Neural crest cell (in vitro differentiated cells): ENCODE measurements at places on chromosomes 4 and X. TPM values are rescaled to one million over a fixed set of nuclear protein-coding genes. Genes with fewer than 3 reads are reported as not detected.
A peak's percentile ranks its signal among the peaks of the same experiment; 100 is the strongest.

DNA sequence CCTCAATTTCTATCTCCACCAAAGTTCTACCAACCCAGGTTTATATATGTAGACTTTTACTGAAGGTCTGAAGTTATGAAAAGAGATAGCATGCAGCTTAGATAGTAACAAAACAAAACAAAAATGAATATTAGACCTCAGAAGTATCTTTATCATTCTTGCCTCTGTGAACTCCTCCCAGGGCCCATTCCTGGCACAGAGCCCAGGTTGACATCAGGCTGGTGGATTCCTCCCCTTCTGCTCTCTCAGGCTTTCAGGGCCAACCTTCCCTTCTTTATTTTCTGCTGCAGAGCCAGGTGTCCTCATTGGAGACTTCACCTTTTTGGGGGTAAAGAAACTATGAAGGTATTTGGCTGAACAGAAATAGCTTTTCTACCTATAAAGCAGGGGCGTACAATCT lies 112.8 kb upstream of the PITX2 start:
- no peak for DNase-seq

GRCh38 chr4:109321232-109321631 lies 18.8 kb upstream of the COL25A1 start:
- no peak for DNase-seq

DNA sequence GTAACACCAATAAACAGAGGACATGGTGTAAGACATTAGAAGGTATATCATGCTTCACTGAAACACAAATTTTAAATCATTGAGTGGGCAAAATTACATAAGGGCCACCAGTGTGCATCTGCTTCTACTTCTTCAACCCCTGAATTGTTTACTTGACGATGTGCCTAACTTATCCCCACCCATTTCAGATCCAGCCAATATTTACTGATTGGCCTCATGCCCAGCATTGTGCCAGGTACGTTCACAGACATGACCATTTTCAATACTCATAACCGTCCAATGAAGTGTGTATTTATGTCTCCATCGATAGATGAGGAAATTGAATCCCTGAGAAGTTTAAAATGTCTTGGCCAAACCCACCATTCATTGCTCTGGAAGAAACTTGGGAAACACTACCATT lies 208.3 kb upstream of the MID1 start:
- no peak for DNase-seq

DNA sequence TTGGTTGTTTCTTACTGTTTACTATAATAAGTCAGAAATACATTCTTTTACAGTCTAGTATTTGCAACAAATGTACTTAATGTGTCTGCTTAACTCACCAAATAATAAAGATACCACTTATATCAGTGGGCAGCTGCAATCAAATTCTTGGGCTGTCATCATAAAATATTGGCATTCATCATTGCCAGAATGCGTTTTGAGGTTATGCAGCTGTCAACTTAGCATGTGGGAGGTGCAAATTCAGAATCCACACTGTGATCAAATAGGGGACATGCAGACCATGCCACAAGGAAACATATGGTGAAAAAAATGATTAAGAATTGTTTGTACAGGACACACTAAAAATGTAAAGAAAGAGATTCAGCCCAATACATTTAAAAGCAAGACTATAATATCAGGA lies 86.5 kb downstream of the HCCS start:
- no peak for DNase-seq

- DNase-seq = no peak
Measured at GRCh38 chr4:82247629-82248028, 126.2 kb downstream of the HNRNPD start.

GRCh38 chr4:8326206-8326605 lies 56.7 kb downstream of the HTRA3 start:
- no peak for DNase-seq

- no peak for DNase-seq
Measured at GRCh38 chr4:98577956-98578355, 80.5 kb downstream of the TSPAN5 start.

DNA sequence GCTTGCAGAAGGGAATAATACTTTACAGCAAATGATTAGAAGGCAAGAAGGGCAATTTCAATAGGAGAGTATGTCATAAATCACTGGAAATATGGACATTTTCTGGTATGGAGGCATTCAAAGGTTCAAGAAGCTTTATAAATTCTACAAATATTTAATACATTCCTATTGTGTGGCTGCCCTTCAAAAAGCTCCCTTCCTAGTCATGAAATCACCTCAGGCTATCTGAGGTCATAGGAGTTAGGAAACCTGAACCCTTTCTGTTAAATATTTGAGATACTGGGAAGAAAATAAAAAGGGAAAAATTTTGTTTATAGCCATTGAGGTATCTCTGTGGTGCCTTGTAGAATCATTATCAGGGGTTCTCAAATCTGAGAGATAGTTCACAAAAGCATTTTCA lies 316.8 kb upstream of the EMCN start:
- DNase-seq = no peak

DNA sequence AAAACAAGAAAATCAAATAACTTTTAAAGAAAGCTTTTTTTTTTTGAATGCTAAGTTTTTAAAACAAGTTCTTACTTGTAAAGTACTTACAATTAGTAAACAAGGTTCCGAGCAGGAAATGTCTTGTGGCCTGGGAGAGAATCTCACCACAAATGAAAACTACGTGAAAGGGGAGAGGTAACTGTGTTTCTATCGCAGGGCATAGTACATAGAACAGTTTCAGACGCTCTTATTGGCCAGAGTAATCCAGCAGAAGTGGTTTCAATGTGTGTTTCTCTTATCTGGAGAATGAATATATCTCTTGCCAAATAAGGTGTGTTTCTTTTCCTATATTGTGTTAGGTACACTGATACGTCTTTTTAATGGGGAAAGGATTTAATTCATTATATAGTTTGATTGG lies at the start of gene PLAC8:
PLAC8 (minus strand) TSS at position 154 of the 400 bp plus-strand sequence. CDS start 6,808 bp downstream, outside the sequence.
- DNase-seq = no peak

GRCh38 chr4:5084911-5085475 lies 33.7 kb downstream of the STK32B start:
- no peak for DNase-seq

DNA sequence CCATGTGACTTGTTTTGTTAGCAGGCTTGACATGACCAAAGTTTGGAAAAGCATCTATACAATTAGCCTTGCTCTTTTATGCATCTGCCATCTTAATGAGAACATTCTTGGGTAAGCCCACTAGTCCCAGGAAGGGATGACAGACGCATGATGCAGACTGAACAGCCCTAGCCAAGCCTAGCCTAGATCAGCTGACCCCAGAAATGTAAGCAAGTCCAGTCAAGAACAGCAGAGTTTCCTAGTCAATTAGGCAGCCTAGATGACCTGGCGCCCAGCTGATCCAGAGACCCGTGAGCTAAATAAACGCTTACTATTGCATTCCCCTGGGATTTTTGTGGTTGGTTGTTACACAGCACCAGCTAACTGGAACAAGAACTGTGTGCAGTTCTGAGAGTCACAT lies 457.9 kb downstream of the BCOR start:
- DNase-seq = no peak

DNA sequence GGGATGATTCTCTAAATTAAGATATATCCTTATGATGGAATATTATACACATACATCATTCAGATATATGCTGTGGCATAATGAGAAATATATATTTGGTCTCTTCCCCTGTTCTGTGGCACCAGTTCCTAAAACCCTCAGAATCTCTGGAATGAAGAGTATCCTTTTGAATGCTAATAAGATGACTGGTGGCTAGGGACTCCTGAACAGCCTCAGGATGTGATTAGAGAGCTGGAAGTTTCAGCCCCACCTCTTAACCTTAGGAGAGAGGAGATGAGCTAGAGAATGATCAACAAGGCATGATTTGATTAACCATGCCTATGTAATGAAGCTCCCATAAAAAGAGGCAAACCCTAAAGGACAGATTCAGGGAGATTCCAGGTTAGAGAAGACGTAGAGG lies 632.0 kb downstream of the IQCM start:
- no peak for DNase-seq

GRCh38 chr4:56986192-56986591 lies 7.5 kb downstream of the POLR2B start:
- no peak for DNase-seq

GRCh38 chr4:157048248-157048647 lies 27.7 kb upstream of the GLRB start:
- DNase-seq = no peak

DNA sequence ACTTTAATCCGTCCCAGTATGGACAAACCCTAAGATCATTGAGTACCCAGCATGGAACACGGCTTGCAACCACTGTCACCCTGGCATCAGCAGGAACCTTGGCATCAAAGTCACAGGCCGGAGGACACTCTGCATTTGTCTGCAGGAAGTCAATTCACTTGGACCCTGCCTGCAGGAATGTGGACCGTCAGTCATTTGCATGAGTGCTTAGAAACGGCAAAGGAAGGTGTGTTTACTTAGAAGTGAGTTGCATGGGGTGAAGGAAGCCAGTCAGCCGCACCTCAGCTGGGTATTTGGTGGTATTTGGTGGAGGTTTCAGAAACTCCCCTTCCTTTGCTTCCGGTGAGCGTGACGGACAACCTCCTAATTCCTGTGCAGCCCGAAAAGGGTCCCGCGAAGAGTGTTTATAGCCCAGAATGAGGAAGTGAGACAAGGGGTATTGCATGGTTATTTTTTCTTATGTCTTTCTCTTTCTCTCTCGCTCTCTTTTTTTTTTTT lies 15.5 kb downstream of the P2RY8 start:
- DNase-seq = no peak

DNA sequence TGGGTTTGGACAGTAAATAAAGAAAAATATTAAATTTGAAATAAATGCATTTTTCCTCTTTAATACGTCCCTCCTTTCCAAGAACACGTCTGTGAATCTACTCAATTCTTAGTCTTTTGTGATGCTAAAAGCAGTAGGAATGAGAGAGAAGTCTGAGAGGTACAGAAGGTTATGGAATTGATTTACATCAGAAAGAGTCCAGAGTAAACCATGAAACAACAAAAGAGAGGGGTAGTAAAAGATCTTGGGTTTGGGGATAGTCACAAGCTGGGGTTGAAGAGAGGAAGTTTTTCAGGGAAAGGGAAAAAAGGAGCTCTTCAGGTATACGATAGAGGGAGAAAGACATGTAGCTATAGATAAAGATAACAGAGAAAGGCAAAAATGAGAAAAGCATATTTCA lies 215.4 kb downstream of the RAB28 start:
- no peak for DNase-seq

- DNase-seq = no peak
Measured at GRCh38 chr4:98518559-98519267, 139.7 kb downstream of the TSPAN5 start.

GRCh38 chrX:1803741-1804140 lies 188.9 kb downstream of the ASMT start:
- no peak for DNase-seq

- DNase-seq = no peak
Measured at GRCh38 chr4:152090543-152090942, 329.7 kb upstream of the GATB start.

- DNase-seq = peak; percentile 1
Measured at GRCh38 chrX:95764972-95765451, 919.6 kb upstream of the DIAPH2 start.

GRCh38 chr4:102387552-102388150 lies 42.4 kb upstream of the SLC39A8 start:
- DNase-seq = no peak

GRCh38 chrX:131975851-131976250 lies 47.3 kb upstream of the STK26 start:
- no peak for DNase-seq

DNA sequence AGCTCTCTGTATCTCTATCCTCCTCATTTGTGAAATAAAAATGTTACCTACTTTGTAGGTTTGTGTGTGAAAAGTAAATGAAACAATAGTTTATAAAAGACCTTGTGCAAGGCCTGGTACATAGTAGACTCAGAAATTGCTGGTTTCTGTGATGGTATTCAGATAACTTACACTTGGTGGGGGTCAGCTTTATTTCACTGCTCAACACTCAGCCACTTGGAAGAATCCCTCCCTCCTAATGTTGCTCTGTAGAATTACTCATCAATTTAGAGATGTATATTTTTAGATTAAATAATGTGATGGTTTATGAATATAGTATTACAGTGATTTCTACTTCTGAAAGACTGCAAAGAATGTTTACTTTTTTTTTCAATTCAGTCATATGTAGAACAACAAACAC lies 32.7 kb downstream of the SMARCAD1 start:
- DNase-seq = no peak

DNA sequence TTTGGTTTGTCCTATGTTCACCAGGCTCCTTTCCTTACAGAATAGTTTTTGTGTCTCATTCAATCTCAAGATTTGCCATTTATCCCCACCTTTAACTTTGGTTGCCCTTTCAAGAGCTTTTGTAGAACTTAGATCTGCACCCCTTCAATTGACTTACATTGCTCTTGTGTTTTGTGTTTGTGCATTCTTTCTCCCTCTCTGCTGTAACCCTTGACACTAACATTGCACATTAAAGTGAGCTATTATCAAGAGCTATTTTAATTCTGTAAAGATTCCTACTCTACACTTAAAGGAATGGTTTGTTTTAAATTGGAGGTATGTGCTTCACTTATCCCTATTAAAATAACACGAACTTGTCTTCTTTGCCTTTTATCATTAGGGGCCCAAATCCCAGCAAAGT lies 65.3 kb downstream of the CDS1 start:
- no peak for DNase-seq

DNA sequence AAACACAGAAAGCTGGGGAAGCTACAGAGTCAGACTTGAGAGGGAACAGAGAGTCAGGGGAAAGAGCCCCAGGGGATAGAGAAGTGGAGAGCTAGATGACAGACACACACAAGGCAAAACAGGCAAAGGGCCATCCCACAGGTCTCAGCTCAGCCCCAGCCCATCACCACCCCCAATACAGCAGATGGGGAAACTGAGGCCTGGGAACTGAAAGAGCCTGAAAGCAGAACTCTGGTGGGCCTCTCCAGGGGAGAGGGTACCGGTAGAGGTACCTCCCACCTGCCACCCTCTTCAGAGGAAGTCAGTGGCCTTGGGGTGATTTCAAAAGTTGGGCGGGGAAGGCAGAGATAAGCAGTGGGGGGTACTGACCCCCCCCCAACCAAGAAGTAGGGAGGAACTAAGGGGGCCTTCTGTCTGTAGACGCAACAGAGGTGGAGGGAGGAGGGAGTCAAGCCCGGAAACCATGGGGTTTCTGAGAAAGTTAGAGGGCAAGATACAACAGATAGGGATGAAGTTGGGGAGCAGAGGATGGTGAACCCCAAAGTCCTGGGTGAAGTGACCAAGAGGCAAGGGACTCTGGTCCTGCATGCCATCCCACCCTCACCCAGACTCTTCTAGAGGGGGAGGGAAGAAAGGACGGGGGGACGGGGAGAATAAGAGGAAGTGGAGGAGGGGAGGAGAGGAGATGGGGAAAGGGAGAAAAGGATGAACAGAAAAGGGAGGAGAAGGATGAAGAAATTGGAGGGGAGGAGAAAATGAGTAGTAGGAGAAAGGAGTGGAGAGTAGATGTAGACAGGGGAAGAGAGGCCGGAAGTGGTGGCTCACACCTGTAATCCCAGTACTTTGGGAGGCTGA lies 3.2 kb downstream of the GATA1 start:
- no peak for DNase-seq

The PLA2G12A gene
- 13.5 and 15.5 TPM in 2 replicates for total RNA-seq

The SPARCL1 gene
- total RNA-seq = 7.8 and 8.6 TPM in 2 replicates

The PPARGC1A gene
- 2.2 and 2.8 TPM in 2 replicates for total RNA-seq

The MAGEE1 gene
- 8.1 and 8.5 TPM in 2 replicates for total RNA-seq

The CDK16 gene
- 281 and 289 TPM in 2 replicates for total RNA-seq

The PITX2 gene
- total RNA-seq = 0.58 and 0.77 TPM in 2 replicates
